ENCODE measurements at places on chromosomes 11 and 22.

DNA sequence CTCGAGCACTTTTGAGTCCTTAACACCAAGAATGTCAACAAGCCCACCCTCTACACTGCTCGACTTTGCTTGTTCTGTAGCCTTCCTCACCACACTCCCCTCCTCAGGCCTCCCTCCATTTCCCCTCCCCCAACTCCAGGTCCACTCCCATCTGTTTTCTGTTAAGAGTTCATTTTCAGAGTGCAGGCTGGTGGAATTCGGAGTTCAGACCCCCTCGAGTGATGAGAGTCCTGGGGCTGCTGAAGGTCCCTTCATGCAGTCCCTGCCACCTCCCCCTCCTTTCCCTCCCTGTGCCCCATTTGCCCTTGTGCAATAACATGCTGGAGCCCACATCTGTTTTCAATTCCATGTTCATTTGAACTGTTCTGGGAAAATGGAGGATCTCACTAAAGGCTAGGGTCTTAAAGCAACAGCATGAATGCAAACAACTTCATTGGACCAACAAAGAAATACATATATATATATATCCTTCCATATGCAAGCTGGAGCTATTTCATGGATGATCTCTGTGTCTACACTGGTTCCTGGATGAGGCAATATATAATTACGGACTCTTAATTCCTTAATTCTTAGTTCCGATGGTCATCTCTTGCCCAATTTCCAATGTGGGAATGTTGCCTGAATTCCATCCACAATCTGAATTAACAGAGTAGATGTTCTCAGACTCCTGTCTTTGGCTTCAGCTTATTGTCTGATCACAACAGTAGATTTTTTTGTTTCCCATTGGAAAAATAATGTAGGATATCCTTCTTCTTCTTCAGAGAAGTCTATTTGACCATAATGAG is 340.4 kb downstream of the ETS1 start:
- no peak for DNase-seq

- no peak for DNase-seq
Measured at GRCh38 chr11:11514246-11514645, 107.6 kb downstream of the GALNT18 start.

GRCh38 chr11:119339589-119340334 is 921 bp downstream of the C1QTNF5 start:
- no peak for DNase-seq

- no peak for DNase-seq
Measured at GRCh38 chr11:81072273-81072672, 1631.4 kb upstream of the TENM4 start.

GRCh38 chr11:119612814-119613213 is 116.2 kb downstream of the NECTIN1 start:
- no peak for DNase-seq

DNA sequence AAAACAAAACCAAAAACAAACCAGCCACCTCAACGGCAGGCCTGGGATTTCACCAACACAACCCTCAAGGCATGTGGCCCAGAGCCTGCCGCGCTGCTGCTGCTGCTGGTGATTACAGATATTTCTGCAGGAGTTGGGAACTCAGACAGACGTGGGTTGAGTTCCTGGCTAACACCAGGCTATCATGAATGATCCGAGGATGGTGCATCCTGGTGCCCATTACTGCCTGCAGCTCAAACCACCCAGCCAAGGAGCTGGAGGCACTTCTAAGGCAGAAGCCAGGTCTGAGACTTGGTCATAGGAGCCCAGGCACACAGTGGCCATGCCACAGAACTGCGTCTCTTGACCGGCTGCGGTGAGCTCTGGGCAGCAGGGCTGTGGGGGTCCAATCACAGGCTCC is 151.8 kb downstream of the MPPED1 start:
- no peak for DNase-seq

DNA sequence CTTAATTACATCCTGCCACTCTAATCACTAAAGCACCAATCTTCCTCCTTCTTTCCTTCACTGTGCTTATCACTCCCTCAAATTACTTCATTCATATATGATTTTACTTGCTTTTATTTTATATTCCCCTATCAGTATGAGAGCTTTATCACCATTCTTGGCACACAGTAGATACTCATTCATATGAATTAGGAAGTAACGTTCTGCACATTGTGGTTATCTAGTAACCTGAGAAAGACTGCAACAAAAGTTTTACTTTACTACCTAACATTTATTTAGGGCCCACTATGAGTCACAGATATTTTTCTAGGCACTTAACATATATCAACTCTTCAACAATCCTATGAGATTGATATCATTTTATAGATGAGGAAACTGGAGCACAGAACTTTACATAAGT is 1559.9 kb upstream of the TENM4 start:
- no peak for DNase-seq

GRCh38 chr11:6813656-6814055 is 14.2 kb upstream of the OR6A2 start:
- DNase-seq = no peak

GRCh38 chr11:118415739-118416068 is 14.3 kb downstream of the ATP5MG start:
- DNase-seq = no peak

DNA sequence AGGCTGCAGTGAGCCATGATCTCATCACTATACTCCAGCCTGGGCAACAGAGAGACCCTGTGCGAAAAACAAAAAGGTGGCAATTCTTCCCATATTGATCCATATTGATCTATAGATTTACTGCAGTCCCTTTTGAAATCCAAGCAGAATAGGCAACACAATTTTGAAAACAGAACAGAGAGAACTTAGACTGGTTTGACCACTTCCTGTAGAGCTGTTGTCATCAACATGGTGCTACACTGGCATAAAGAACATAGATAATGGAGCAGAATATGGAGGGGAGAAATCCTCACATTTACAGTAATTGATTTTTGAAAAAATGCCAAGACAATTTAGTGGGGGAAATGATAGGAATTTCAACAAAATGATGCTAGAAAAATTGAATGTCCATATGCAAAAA is 34.1 kb downstream of the GRK3 start:
- DNase-seq = no peak

- DNase-seq = no peak
Measured at GRCh38 chr11:74141241-74141695, 29.5 kb downstream of the C2CD3 start.

DNA sequence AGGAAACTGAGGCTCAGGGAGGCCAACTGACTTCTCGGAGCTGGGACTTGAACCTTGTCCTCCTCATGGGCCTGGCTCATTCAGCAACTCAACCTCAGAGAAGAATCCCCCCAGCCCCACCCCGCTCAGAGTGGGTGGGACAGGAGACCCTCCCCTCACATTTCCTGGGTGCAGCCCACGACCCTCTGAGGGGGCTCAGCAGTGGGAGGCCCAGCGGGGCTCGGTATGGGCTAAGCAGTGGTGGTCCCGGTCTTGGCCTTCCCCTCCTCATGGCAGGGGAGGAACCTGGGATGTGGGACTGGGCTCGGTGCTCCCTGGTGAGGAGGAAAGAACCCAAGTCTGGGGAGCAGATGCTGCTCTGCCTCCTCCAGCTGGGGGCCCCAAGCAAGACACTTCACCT is 14.2 kb upstream of the CABP7 start:
- no peak for DNase-seq

DNA sequence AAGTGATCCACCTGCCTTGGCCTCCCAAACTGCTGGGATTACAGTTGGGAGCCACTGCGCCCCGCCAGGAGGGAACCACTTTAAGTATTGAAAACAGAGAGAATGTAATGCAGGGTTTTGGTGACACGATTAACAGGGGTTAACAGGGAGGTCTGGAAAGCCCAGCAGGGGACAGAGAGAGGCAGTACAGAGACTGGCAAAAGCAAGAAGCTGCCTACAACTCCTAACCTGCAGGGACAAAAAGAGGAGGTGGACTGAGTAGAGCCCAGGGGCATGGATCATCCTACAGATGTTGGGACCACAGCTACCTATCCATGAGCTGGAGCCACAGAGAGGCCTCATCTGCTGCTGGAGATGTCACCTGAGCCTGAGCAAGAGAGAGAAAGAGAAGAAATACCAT is 1.7 kb upstream of the SPINDOC start:
- no peak for DNase-seq

DNA sequence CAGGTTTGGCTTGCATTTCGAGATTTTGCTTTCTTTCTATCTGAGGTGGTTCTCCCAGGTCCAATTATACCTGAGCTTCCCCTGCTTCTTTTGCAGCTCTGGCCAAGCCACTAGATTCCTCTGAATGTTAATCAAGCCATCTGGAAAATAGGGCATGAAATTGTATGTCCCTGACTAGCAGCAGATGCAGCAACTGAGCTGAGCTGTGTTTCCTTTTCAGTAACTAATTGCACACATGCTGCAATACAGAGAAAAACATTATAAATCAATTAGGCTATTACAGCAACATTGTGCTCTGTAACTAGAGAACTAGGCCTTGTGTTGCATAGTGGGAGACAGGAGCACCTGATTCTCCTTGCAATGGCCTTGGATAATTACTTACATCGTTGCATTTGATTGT is 408.3 kb downstream of the ETS1 start:
- DNase-seq = no peak

DNA sequence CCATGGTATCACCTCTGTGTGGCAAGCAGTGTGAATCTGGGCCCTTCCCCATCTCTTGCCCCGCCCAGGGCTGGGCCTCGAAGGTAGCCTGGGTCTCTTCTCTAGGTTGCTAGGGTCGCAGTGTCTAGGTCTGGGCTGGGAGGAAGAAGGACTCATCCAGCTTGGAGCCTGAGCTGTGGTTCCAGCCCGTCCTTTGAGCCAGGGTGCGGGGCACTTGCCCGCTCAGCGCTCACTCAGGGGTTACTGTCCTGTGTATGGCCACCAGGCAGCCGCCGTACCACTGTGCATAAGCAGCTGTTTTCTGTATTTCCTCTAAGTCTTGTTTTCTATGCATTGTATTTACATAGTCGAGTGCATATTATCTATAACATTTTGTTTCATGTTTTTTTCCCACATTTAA is 160.9 kb downstream of the TBC1D22A start:
- DNase-seq = no peak

GRCh38 chr11:44957040-44957515 is 6.4 kb upstream of the TP53I11 start:
- no peak for DNase-seq

GRCh38 chr11:76238551-76238950 is 32.2 kb upstream of the WNT11 start:
- no peak for DNase-seq

- no peak for DNase-seq
Measured at GRCh38 chr11:107182978-107183377, 164.7 kb upstream of the GUCY1A2 start.

DNA sequence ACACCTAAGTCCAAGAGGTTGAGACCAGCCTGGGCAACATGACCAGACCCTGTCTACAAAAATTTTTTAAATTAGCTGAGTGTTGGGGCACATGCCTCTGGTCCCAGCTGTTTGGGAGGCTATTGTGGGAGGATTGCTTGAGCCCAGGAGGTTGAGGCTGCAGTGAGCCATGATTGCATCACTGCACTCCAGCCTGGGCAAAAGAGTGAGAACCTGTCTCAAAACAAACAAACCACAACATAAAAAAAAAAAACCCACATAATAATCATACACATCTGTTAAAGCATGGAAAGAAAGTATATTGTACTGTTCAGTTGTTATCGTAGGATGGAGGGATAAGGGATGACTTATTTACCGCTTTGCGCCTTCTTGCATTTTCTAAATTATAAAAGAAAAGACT is 35.9 kb upstream of the GRK2 start:
- DNase-seq = no peak

DNA sequence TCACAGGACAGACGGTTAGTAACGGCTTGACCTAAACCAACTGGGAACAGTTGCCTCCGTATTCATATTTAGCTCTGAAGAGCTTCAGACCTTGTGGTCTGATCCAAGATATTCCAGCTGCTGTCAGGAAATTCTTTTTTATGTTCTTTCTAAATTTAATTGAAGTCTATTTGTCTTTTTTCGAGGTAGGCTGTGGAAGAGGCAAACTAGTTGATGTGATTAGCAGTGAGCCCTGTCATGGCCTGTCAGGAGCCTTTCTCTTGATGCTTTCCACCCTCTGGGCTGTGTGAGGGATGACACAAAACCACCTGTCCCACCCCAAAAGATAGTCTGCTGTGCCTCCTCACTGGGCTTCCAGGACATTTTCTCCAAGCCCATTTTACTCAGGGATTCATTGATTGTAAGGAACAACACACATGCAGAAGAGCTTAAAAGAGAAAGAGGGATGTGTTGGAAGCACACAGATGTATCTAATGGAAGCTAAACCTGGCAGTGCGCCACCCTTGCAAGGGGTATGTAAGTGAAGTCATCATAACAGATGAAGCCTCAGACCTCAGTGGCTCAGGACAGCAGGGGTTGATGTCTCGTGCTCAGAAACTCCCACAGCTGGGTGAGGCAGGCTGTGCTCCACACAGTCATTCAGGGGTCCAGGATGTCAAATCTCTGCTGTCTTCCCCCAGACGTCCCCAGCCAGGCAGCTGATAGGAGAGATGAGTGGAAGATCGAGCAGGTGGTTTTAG is 170.0 kb downstream of the NCAM1 start:
- no peak for DNase-seq

DNA sequence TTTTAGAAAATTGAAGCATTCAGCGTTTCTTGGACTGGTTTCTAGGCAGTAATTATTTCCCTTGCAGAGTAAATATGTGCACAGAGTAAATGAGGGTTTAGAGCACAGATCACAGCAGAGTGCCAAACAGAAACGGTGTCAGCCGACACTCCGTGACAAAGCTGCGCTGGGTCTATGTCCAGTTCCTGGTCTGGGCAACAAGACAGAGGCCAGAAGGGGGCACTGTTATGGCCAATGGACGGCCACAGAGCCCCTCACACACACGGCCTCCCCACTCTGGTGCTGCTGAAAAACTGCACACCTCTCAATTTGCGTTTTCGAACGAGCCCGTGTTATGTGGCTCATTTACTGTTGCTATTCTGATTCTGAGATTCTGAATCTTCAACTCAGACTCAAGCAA is 180.7 kb downstream of the MPPED1 start:
- no peak for DNase-seq

DNA sequence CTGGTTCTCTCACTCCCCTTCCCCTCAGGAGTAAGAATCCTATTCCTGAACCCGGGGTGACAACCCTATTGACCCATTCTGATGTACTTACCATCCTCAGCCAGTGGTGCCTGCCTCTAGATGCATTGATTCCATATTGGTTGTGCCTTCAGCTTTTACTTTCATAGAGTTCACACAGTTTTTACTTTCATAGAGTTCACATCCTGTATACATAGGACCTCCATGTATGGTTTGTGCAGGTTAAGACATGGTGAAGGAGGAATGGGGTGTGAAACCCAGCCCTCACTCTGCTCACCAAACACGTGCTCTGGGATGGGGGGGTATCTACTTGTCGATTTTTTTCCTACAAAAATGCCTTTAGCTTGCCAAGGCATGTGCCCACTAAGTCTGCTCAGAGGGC is 105.6 kb upstream of the TBCEL start:
- DNase-seq = no peak

- no peak for DNase-seq
Measured at GRCh38 chr11:76820184-76820566, 37.0 kb downstream of the TSKU start.

- DNase-seq = no peak
Measured at GRCh38 chr22:44486538-44486937, 11.5 kb downstream of the RTL6 start.

GRCh38 chr11:98194611-98195010 is 826.1 kb upstream of the CNTN5 start:
- no peak for DNase-seq

- DNase-seq = no peak
Measured at GRCh38 chr22:30309951-30310741, 16.6 kb downstream of the TBC1D10A start.
